ENCODE measurements at places on chromosomes 5 and 9. TPM values are rescaled to one million over a fixed set of nuclear protein-coding genes. Genes with fewer than 3 reads are reported as not detected.

WDR38 gene
- 0.16 TPM for total RNA-seq

OR1L4 gene
- not detected for total RNA-seq

FNIP1 gene
- 77.2 TPM for total RNA-seq

BRINP1 gene
- 0.47 TPM for total RNA-seq

ZNF462 gene
- 14.7 TPM for total RNA-seq

ZFP37 gene
- total RNA-seq = 7.8 TPM

SHISAL2B gene
- not detected for total RNA-seq

SV2C gene
- not detected for total RNA-seq

ZBTB5 gene
- 12.7 TPM for total RNA-seq

ALDH1B1 gene
- total RNA-seq = 147 TPM

HTR4 gene
- not detected for total RNA-seq

ANGPTL2 gene
- total RNA-seq = 80.6 TPM

SNCB gene
- 0.16 TPM for total RNA-seq

IFNA21 gene
- total RNA-seq = not detected

CYLC2 gene
- total RNA-seq = not detected

PPP3R2 gene
- not detected for total RNA-seq

TBC1D2 gene
- total RNA-seq = 20.2 TPM

MYO10 gene
- 60.9 TPM for total RNA-seq
